ENCODE measurements at places on chromosomes 1 and 21. TPM values are rescaled to one million over a fixed set of nuclear protein-coding genes. Genes with fewer than 3 reads are reported as not detected.
A peak's percentile ranks its signal among the peaks of the same experiment; 100 is the strongest.

Gene RPL11
- 5,782 TPM for polyA plus RNA-seq

Gene CD5L
- polyA plus RNA-seq, result 42.6 TPM

Gene RIPK4
- 0.02 TPM for polyA plus RNA-seq

Gene SLC25A34
- 0.77 TPM for polyA plus RNA-seq

Gene CEP104
- 4.5 TPM for polyA plus RNA-seq

Gene CA6
- polyA plus RNA-seq, result 0.11 TPM

Gene SLC26A9
- not detected for polyA plus RNA-seq

DNA sequence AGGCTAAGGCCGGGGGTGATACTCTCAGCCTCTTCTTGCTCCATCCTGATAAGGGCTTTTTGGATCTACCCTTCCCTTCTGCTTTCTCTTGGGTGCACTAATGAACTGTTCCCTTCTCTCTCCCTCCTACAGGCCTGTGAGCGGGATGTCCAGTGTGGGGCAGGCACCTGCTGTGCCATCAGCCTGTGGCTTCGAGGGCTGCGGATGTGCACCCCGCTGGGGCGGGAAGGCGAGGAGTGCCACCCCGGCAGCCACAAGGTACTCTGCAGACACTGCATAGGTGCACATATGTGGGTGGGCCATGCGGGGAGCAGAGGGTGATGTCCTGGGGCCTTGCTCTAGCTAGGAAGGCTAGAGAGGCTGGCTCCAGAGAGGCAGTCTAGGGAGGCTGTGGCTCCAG, 2.9 kb downstream of the PROK1 start:
- no peaks in the 10 kb centered on the region for H3K36me3 ChIP-seq
- no peaks in the 10 kb centered on the region for H3K4me1 ChIP-seq
- no peaks in the 10 kb centered on the region for H3K27me3 ChIP-seq
- no peak for DNase-seq

- no peaks in the 10 kb centered on the region for H3K27me3 ChIP-seq
- H3K36me3 ChIP-seq, result peaks cover 79% of the 10 kb centered on the region
- DNase-seq, result peak; percentile 60
- H3K4me1 ChIP-seq, result no peaks in the 10 kb centered on the region
- no peak overlapping the region for H3K27ac ChIP-seq
These were observed 51.7 kb downstream of the SLC37A1 start for GRCh38 chr21:42565206-42565810.

DNA sequence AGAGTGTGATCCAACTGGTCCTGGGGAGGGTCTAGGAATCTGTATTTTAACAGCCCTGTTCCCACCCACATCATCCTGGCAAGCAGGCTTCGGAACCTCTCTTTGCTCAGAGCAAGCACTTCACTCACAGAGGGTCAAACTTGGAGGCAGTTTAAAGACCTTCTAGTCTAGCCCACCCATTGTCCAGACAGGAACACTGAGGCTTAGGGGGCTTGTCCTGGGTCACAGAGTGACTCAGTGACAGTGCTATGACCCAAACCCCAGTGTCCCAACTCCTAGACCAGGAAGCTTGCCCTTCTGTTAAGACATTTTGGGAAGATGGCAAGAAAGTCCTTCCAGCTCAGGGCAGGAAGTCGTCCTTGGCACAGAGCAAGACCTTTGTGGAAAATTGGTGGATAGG, 36.5 kb downstream of the FBXO2 start:
- no peak overlapping the region for H3K27ac ChIP-seq
- H3K4me3 ChIP-seq, result no peak overlapping the region
- no peaks in the 10 kb centered on the region for H3K4me1 ChIP-seq
- H3K36me3 ChIP-seq, result no peaks in the 10 kb centered on the region
- no peaks in the 10 kb centered on the region for H3K27me3 ChIP-seq

DNA sequence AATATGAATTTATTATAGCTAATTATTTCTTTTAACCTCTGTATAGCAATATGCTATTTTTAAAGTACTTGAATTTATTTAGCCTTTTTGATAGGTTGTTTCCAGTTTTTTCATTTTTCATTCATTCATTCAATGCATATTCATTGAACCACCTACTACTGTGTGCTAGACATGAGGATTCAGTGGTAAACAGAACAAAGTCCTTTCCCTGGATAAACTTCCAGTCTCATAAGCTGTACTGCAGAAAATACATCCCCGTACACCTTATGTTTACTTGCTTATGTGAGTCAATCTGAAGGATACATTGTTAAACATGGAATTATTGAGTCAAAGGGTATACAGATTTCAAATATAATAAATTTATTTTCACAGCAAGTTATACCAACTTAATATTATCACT, 21.9 kb downstream of the AGL start:
- no peak for DNase-seq
- no peaks in the 10 kb centered on the region for H3K27me3 ChIP-seq
- no peak overlapping the region for H3K4me3 ChIP-seq
- H3K27ac ChIP-seq, result no peak overlapping the region
- H3K36me3 ChIP-seq, result peaks cover 10% of the 10 kb centered on the region

- H3K36me3 ChIP-seq, result no peaks in the 10 kb centered on the region
- no peaks in the 10 kb centered on the region for H3K4me1 ChIP-seq
- H3K27me3 ChIP-seq, result no peaks in the 10 kb centered on the region
- no peak overlapping the region for H3K27ac ChIP-seq
- no peak overlapping the region for H3K4me3 ChIP-seq
These were observed 8.8 kb upstream of the COG2 start for GRCh38 chr1:230633469-230633868.

DNA sequence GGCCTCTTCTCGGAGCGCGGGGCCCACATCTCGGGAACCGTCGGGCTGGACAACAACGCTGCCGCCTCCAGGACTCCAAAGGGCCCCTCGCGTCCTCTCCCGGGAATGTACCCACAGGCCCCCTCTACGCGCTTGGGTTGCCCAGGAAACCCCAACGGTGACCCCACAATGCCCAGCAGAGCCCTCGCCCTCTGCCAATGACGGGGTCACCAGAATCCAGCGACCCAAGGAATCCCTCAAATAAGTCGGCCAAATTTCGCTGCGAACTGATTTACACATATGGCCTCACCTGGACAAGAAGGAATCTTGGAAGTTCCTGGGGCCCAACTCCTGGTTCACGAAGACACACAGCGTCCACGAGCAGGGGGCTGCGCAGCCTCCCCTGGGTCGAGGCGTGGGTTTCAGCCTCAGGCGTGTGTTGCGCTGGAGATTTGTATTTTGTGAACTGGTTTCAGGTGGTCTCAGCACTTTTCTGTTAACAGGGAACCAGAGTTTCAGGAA, 78.1 kb downstream of the DESI2 start:
- H3K4me1 ChIP-seq, result peaks cover 17% of the 10 kb centered on the region
- no peak overlapping the region for H3K4me3 ChIP-seq
- no peak for DNase-seq

DNA sequence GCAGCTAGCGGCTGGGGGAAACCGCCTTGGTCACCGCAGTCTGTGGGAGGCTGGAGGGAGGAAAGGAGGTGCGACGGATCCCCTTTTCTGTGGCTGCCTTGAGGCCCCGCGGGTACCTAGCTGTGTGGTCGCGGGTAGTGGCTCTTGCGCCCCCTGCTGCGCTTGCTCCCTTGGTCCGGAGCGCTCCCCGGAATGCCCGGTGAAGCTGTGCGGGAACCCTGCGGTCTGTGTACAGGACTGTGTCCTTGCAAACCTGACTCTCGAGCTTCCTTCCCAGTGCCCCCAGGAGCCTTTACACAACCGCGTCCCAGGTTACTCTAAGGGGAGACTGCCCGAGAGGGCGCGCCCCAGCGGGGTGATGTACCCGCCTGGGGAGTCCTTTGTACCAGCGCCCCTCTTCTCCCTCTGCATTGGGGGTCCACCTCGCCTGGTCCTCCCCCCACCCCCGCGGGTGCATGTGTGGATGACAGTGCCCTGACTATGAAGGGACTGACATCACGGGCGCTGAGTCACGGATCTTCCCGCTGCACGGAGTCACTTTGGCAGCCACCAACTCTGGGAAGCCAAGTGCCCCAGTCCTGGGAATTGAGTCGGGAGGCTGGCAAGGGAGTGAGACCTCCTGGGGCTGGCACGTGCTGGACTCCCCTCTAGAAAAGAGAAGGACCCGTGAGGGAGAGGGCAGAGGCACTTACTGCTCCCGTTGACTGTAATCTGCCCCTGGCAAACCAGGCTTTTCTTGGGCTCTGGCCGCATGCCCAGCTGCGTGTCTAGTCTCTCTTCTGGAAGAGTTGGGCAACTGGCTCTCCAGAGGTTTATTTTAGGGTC, 816 bp downstream of the IL6R start:
- DNase-seq, result peak; percentile 91
- H3K27me3 ChIP-seq, result no peaks in the 10 kb centered on the region
- peak overlapping the region; percentile 94 for H3K27ac ChIP-seq
- H3K36me3 ChIP-seq, result no peaks in the 10 kb centered on the region
- H3K4me3 ChIP-seq, result peak overlapping the region; percentile 54

DNA sequence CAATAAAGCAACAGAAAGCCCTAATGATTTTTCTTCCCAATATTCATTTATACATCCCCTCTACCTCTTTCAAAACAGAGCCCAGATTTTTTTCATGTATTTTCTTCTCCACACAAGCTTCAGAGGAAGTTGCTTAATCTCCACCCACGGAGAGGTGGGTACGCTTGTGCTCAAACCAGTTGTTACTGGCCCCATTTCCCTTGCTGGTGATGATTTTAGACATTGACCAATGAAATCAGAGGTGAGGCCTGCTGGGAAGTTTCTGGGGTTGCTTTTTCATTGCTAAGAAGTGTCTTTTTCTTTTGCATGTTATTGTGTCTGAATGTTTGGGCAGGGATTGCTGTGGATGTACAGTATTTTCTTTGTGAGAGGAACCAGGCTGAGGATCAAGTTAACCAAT, 448.1 kb upstream of the B3GALT2 start:
- H3K36me3 ChIP-seq, result no peaks in the 10 kb centered on the region
- no peaks in the 10 kb centered on the region for H3K27me3 ChIP-seq
- DNase-seq, result no peak
- no peak overlapping the region for H3K4me3 ChIP-seq
- H3K4me1 ChIP-seq, result peaks cover 12% of the 10 kb centered on the region

GRCh38 chr1:95983831-95984230, 737.8 kb upstream of the PTBP2 start:
- no peak overlapping the region for H3K27ac ChIP-seq
- no peak for DNase-seq
- no peaks in the 10 kb centered on the region for H3K36me3 ChIP-seq
- no peak overlapping the region for H3K4me3 ChIP-seq

- H3K4me1 ChIP-seq, result peaks cover 63% of the 10 kb centered on the region
- no peak overlapping the region for H3K27ac ChIP-seq
- no peak for DNase-seq
- H3K4me3 ChIP-seq, result no peak overlapping the region
- H3K27me3 ChIP-seq, result no peaks in the 10 kb centered on the region
These were observed 46.7 kb downstream of the CAPZB start for GRCh38 chr1:19438516-19439195.

DNA sequence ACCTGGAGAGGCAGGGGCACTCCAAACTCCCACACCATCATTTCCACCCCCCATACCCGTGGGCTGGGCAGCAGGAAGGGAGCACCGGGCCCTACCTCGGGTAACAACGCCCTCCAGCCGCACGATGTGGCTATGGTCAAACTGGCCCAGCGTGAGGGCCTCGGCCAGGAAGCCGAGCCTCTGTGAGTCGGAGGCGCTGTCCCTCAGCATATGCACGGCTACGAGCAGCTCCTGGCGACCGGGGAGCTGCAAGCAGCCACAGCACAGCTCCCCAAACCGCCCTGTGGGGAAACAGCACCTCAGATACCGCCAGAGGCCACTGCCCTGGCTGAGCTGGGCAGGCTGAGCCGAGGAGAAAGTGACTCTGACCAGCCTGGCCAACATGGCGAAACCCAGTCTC, 29.2 kb downstream of the CDCA8 start:
- DNase-seq, result no peak
- no peaks in the 10 kb centered on the region for H3K4me1 ChIP-seq
- peaks cover 4% of the 10 kb centered on the region for H3K27me3 ChIP-seq
- H3K4me3 ChIP-seq, result no peak overlapping the region
- H3K27ac ChIP-seq, result no peak overlapping the region
